HL-60 (cell line): ENCODE measurements at places on chromosomes 1 and 21.

GRCh38 chr1:219967361-219967760 is 39.0 kb upstream of the SLC30A10 start:
- no peak for DNase-seq

- no peak for DNase-seq
Observed at GRCh38 chr1:32709476-32709875, 6.9 kb upstream of the SYNC start.

GRCh38 chr1:224203243-224204016 is 20.4 kb downstream of the DEGS1 start:
- no peak for DNase-seq

DNA sequence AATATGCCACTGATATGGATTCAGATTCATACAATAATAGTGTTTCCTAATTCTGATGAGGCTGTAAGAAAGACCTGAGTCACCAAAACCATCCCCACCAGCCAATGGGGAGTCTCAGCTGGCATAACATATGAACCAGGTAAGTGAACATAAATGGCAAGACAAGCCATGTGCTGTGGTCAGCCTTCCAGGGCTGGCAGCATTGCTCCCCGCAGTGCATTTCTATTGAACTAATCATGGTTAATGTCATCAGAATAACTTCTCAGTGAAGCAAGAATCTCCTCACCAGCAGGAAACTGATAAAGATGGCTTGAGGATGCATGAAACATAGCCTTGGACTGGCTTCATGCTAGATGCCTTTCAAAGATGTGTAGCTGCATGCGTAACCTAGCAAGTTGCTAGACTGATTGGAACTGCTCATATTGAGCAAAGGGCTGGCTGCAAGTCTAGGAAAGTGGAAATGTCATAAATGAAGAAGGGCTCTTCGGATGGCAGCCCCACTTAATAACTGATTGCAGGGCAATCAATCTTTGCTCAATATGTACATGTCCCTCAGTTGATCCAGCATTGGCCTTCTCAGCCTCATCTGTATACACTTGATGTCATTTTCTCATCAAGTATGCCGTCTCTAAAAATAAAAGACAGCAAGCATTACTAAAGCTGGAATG is 88.0 kb downstream of the NTNG1 start:
- DNase-seq = no peak

DNA sequence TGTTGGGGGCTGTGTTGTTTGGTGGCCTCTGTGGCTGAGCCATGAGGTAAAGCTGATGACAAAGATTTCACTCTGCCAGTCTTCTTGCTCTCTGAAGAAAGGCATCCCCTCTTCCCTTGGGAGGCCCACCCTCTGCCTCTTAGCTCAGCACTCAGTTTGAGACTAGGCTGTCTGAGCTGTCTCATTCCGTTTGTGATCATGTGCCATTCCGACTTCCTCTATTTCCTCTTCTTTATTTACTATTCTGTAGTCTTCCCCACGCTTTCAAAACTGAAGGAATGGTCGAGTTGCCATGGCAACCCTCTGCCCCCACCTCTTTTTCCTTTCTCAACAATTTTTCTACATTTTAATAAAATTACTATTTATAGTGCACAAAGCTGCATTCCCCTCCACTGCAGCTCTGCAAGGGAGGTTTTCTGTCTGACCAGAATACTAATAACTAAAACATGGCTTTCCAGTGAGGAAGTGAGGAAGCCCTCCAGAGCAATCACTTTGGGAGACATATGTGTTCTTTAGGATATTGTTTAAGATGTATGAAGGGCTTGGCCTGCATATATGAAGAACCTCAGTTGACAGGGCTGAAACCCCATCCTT is 30.8 kb downstream of the KCNA3 start:
- DNase-seq = peak; percentile 24

GRCh38 chr1:109635862-109636200 is 16.2 kb downstream of the AMPD2 start:
- DNase-seq = no peak

GRCh38 chr1:35864813-35865212 is 18.2 kb upstream of the AGO1 start:
- peak; percentile 50 for DNase-seq

GRCh38 chr21:38264571-38264970 is 7.8 kb downstream of the KCNJ15 start:
- no peak for DNase-seq

- no peak for DNase-seq
Observed at GRCh38 chr1:206855859-206856258, 9.6 kb upstream of the IL20 start.
